Activated CD4-positive, alpha-beta T cell treated with anti-CD3 and anti-CD28 coated beads for 1 hour (primary cell): ENCODE measurements at places on chromosomes 5 and 9.

GRCh38 chr5:11234501-11234911 is 473.5 kb upstream of the DAP start:
- no peak for DNase-seq

GRCh38 chr9:99445371-99445891 is 223.3 kb downstream of the SEC61B start:
- DNase-seq = no peak

GRCh38 chr5:155726267-155726666 is 600.7 kb upstream of the SGCD start:
- no peak for DNase-seq

- no peak for DNase-seq
Measured at GRCh38 chr5:105740242-105740641, 1930.5 kb downstream of the EFNA5 start.

- DNase-seq = no peak
Measured at GRCh38 chr5:137357436-137357835, 141.7 kb downstream of the SPOCK1 start.

DNA sequence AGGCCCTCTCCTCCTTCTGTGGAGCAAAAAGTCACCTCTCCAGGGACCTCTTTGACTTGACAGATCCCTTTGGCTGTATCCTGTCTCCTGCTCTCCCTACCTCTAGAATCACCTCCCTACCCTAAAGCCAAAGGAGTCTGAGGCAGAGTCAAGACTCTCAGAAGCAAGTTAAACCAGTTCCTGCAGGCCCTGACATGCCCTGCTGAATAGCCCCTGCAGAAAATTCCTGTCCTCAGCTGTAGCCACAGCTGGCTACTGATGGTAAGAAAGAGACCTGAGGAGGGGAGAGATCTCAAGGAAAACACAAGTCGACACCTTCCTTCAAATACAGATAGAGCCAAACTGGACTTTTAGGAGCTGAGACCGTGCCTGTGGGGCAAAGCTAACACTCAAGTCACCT is 23.7 kb upstream of the UBAP2 start:
- DNase-seq = no peak

GRCh38 chr9:82234160-82234943 is 245.8 kb downstream of the SPATA31D1 start:
- DNase-seq = no peak

- DNase-seq = no peak
Measured at GRCh38 chr9:35164711-35165110, 2.9 kb downstream of the UNC13B start.

DNA sequence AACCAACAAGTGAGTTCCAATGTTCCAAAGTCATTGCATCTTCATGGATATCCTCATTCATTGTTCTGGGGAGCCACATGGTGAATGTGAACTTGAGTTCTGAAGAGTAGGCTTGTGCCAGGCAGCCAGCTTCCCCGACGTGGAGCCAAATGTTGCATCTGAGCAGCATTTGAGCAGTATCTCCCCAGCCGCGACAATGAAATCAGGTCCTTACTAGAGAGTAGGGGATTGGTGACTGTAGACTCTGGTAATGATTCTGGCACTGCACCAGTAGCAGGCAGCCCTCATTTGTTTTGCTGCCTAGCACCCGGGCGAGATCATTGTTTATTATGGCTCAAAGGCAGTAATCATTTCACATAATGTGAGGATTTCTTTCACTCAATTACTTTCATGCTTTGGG is 451.4 kb upstream of the C9orf72 start:
- DNase-seq = no peak

DNA sequence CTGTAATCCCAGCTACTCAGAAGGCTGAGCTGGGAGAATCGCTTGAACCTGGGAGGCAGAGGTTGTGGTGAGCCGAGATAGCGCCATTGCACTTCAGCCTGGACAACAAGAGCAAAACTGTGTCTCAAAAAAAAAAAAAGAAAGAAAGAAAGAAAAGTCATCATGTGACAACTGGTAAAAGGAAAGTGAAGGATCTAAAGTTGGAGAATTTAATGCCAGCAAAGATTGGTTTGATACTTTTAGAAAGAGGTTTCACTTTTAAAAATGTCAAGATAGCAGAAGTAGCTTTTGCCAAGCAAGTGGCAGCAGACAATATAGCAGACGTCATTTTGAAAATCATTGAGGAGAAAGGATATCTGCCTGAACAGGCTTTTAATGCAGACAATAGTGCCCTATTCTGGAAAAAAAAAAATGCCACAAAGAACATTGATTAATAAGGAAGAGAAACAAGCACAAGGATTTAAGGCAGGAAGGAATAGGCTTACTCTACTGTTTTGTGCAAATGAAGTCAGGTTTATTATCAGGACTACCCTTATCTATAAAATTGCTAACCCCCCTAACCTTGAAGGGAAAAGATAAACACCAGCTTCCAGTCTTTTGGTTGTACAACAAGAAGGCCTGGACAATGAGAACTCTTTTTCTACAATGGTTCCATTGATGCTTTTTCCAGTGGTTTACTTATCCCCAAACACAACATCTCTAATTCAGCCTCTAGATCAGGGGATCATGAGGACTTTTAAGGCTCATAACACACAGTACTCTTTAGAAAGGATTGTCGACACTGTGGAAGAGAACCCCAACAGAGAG is 12.0 kb downstream of the PKD2L2 start:
- DNase-seq = no peak

DNA sequence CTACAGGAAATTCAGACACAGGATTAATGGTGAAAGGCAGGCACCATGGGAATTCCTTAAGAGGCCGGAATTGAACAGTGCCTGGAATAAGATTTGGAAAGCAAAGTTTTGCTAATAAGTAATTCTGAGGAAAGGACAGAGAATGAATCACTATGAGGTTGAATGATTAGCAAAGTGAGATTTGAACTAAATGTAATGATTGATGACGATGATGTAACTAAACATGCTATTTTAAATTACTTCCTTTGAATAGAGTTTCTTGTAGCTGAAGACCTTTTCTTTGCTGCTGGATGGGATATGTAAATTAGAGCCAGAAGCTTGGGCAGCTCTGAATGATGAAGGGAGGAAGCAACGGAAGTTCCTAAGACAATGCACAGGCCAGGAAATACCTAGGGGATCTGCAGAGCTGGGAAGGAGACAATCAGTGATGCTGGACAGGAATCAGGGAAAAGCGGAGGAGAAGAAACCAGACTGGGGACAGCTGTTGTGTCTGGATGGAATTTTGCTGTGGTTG is 482.0 kb downstream of the PSAT1 start:
- DNase-seq = no peak

DNA sequence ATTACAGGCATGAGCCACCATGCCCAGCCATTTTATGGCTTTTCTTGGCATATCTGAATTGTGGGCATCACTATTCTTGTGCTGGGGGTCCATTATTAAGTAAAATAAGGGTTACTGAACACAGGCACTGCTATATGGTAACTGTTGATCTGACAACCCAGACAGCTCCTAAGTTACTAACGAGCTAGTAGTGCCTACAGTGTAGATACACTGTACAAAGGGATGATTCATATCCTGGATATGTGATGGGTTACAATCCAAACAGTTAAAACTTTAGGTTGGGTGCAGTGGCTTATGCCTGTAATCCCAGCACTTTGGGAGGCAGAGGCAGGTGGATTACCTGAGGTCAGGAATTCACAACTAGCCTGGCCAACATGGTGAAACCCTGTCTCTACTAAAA is 4.3 kb downstream of the CD14 start:
- DNase-seq = no peak

- DNase-seq = no peak
Measured at GRCh38 chr9:93031629-93032430, 26.7 kb upstream of the SUSD3 start.

- no peak for DNase-seq
Measured at GRCh38 chr5:148063861-148064260, at the start of gene SPINK5. TSS of gene SPINK5 (plus strand) at chr5:148063980. CDS start at chr5:148064045, 65 bp downstream.

GRCh38 chr9:92620845-92621244 is 49.1 kb downstream of the IPPK start:
- no peak for DNase-seq

DNA sequence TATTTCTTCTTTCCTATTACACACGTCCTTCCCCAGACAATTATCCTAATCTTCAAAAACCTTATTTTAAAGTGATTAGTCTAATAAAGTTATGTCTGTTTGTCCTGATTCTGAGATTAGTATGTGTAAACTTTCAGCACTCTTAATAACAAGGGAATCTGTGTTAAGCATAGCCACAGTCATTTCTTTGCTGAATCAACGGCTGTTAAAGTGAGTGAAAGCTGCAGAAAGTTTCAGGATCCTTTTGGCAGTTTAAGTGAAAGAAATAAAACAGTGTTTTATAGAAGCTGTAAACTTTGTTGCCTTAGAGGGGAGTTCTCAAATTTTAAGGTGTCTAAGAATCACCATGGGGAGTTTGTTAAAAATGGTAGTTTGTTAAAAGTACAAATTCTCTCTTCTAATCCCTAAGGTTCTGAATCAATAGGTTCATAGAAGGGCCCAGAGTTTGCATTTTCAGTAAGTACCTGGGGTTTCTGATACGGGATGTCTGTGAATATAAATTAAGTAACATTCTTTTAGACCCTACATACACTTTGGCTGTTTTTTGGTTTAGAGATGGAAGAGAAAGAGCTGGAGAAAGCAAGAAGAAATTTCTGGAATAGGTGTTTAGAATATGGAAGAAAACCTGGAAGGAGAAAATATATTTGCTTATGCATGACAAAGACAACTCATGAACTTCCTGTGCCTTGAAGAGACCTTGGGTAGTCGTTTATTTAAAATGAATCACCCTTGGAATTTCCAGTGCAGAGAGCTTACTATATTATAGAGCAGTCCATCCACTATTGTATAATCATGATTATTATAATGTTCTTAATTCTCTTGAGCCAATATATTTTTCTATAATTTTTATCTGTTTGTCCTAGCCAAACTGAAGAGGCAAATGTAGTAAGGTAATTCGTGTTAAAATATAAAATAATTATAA is 45.7 kb downstream of the SCAMP1 start:
- DNase-seq = no peak

DNA sequence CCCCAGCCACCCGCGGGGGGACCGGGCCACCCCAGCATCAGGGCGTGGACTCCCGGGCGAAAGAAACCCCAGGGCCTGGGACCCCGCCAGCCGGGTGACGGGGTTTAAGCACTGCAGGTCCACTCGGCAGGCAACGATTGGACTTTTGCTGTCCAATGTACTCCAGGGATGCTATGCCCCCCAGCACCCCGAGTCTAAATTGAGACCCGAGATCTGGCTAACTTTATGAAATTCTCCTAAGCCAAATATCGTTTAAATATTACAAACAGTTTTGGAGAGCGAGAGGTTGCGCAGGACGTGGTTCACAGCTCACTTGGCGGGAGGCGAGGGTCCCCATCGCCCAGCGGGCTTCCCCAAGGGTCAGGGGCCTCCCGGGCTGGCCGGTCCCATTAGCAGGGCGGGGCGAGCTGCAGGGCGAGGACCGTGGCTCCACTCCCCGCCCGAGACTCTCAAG is 384 bp upstream of the MRPS2 start:
- DNase-seq = no peak

DNA sequence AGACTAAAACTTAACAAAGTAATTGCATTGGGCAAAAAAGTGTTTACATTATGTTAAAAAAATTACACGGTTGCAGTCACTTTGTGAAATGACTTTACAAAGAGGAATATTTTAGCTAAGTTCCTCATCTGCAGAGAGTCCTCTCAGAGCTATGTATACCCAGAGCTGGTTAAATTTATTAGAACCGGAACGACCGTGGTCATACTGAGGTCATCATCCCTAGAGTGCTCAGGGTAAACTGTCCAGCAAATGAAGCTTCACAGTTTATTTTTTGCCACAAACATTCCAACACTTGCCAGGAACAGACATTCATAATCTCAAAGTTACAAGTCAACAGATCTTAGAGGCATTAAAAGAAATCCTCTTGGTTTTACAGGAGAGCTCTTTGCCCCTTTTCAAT is 897 bp downstream of the ROPN1L start:
- DNase-seq = no peak

GRCh38 chr5:8418049-8418426 is 549.1 kb downstream of the MTRR start:
- no peak for DNase-seq

DNA sequence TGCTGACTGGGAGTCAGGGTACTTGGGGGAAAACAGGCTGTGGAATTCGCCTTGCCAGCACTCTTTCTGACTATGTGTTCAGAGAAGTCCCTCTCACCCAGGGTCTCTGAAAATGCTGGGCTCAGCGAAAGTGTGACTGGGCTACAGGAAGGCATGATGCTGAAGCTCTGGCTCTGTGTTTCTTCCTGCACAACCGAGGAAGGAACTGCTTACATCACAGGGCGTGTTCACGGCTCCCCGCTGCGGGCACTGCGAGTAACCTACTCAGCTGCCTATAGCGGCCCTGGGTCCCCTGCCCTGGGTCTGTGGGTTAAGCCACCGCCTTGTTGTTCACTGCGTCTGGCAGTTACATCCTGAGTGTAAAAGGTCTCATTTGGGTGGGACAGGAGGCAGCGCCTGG is 222.4 kb upstream of the IRX4 start:
- no peak for DNase-seq

GRCh38 chr5:10227379-10227778 is 22.3 kb downstream of the ATPSCKMT start:
- no peak for DNase-seq

DNA sequence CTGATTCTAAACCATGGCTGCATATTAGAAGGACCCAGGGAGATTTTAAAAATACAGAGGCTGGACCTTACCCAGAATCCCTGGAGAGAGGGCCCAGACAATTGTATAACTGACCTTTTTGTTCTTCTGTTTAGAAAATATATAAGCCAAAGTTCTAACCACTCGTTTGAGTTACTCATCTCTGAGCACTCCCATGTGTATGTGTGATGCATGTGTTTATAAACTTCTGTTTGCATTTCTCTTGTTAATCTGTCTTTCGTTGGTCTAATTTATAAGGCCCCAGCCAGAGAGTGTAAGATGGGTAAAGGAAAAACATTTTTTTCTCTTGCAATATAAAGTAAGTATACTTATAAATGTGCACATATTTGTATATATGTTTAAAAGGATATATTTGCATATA is 443.9 kb downstream of the ZNF608 start:
- no peak for DNase-seq

GRCh38 chr9:137534256-137535119 is 15.7 kb downstream of the PNPLA7 start:
- no peak for DNase-seq

DNA sequence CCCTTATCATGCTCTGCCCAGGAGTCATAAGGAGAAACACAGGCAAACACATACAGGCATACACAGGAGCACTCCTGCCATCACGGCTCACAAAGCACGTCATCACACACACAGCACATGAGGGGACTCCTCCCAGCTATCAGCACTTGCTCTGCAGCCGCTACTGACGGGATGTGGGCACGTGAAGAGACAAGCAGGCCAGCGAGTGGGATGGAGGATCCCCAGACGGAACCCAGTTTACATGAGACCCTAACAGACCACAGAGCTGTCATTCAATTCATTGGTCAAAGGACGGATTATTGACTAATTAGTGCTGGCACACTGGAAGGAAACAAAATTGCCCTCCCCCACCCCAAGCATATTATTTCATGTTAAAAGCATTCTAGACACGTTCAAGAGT is 53.6 kb downstream of the SEMA4D start:
- DNase-seq = peak; percentile 42

- no peak for DNase-seq
Measured at GRCh38 chr5:35354751-35355150, 124.5 kb upstream of the PRLR start.

GRCh38 chr5:93915142-93915553 is 173.7 kb upstream of the POU5F2 start:
- no peak for DNase-seq
